ENCODE measurements at places on chromosomes 6 and 20. TPM values are rescaled to one million over a fixed set of nuclear protein-coding genes. Genes with fewer than 3 reads are reported as not detected.

Gene EDN3
- not detected for total RNA-seq

Gene EDN1
- 7.4 TPM for total RNA-seq

Gene POM121L2
- not detected for total RNA-seq

Gene WFDC12
- total RNA-seq = not detected

Gene MATN4
- total RNA-seq = not detected

Gene NELFCD
- total RNA-seq = 46.1 TPM

Gene SYNDIG1
- 1.6 TPM for total RNA-seq

Gene RBBP8NL
- total RNA-seq = not detected
